ENCODE measurements at places on chromosomes 6 and 20. TPM values are rescaled to one million over a fixed set of nuclear protein-coding genes. Genes with fewer than 3 reads are reported as not detected.

HLA-DPA1 gene
- 71.7 TPM for total RNA-seq

GPR6 gene
- total RNA-seq, result not detected

GSTA1 gene
- not detected for total RNA-seq

SLC17A3 gene
- total RNA-seq, result not detected

HEY2 gene
- total RNA-seq, result 0.09 TPM

- H3K36me3 ChIP-seq, result no peaks in the 10 kb centered on the region
- no peaks in the 10 kb centered on the region for H3K27me3 ChIP-seq
- H3K27ac ChIP-seq, result no peak overlapping the region
- H3K4me3 ChIP-seq, result no peak overlapping the region
Observed at GRCh38 chr20:48398506-48399449, 429.0 kb downstream of the PREX1 start.

- H3K4me3 ChIP-seq, result no peak overlapping the region
- H3K4me1 ChIP-seq, result peaks cover 44% of the 10 kb centered on the region
- DNase-seq, result no peak
- no peaks in the 10 kb centered on the region for H3K36me3 ChIP-seq
Observed at GRCh38 chr6:170144571-170145271, 146.2 kb downstream of the DLL1 start.

DNA sequence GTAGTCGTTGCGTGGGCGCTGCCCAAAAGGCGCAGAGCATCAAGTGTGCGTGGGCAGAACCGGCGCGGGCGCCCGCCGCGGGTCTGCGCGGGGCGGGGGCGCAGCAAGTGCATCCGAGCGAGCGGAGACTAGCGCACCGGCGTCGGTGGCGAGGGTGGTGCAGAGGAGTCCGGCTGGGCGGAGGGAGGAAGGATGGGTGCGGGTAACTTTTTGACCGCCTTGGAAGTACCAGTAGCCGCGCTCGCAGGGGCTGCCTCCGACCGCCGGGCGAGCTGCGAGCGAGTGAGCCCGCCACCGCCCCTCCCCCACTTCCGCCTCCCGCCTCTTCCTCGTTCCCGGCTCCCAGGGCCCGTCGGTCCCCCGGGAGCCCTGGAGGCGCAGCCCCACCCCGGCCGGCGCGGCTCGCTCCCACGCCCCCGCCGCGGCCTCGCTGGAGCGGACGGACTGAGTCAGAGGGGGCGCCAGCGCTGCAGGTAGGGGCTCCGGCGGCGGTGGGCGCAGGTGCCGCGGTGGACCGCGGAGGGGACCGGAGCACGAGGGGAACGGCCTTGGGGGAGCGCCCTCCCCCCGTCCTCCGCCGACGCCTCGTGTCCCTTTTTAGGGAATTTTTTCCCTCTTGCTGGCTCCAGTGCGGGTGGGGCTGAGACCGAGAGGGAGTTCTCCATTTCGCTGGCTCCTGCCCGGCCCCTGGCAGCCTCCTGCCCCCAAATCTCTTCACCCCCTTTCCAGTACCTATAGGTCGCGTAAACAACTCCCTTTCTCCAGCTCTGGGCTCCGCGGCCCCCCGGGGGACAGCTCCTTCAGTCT lies 1.6 kb upstream of the DBNDD2 start:
- H3K27ac ChIP-seq, result peak overlapping the region; percentile 57
- peak overlapping the region; percentile 73 for H3K4me3 ChIP-seq
- DNase-seq, result peak; percentile 58

- no peak overlapping the region for H3K4me3 ChIP-seq
- DNase-seq, result no peak
- no peaks in the 10 kb centered on the region for H3K4me1 ChIP-seq
- no peaks in the 10 kb centered on the region for H3K27me3 ChIP-seq
- no peaks in the 10 kb centered on the region for H3K36me3 ChIP-seq
Observed at GRCh38 chr20:25544734-25545133, 40.6 kb downstream of the NINL start.

DNA sequence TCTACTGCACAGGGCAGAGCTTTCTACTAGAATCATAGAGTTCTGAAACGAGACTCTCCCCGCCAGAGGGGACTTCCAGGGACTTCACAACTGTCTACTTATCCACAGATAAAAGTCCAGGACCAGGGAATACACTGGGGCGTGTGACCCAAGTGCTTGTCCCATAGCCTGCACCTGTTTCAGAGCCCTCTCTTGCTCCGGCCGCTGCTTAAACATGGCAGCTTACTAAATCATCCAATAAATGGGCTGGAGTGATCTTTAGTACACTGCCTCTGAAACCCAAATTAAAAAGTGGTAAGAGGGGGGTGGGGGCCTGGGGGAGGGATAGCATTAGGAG lies 8.9 kb upstream of the RAB44 start:
- H3K4me1 ChIP-seq, result peaks cover 8% of the 10 kb centered on the region
- no peak for DNase-seq

- no peaks in the 10 kb centered on the region for H3K27me3 ChIP-seq
- no peaks in the 10 kb centered on the region for H3K4me1 ChIP-seq
- H3K36me3 ChIP-seq, result no peaks in the 10 kb centered on the region
- H3K27ac ChIP-seq, result no peak overlapping the region
Observed at GRCh38 chr6:124294574-124295200, 491.0 kb downstream of the NKAIN2 start.

DNA sequence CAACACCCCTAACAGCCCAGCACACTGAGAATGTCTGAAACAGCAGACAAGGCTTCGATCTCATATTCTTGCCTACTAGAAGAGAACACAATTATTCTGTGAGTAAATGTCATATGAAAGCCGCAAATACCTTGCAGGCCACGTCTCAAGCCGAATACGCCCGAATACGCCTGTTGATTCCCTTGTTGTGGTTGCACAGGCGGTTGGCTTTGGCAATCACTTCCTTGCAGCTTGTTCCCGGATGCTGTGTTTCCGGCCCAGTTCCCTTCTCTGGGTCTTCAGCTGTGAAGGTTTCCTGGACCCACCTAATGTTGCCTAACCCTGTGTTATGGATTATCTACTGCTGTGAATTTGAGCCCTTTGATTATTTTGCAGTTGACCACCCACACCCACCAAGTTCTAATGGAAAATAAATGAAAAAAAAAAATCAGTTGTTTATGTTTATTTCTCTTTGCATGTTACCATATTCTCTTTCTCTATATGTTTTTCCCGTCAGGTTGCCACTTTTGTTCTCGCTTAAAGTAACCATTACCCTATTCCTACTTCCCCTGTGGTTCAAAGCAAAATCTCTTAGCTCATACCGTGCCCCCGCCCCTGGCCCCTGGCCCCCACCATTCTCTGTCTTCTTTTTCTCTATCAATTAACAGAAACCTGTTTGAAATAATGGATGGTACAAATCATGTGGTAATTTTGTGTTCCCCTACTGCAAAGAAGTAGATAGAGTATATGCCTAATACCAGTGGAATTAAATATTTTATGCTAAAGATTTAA lies 172.4 kb downstream of the ADGB start:
- no peaks in the 10 kb centered on the region for H3K27me3 ChIP-seq
- DNase-seq, result peak; percentile 3
- peak overlapping the region; percentile 7 for H3K4me3 ChIP-seq
- H3K36me3 ChIP-seq, result no peaks in the 10 kb centered on the region
- peaks cover 19% of the 10 kb centered on the region for H3K4me1 ChIP-seq
- H3K27ac ChIP-seq, result no peak overlapping the region

- no peak for DNase-seq
- no peaks in the 10 kb centered on the region for H3K4me1 ChIP-seq
- H3K27me3 ChIP-seq, result peaks cover 3% of the 10 kb centered on the region
- no peaks in the 10 kb centered on the region for H3K36me3 ChIP-seq
- no peak overlapping the region for H3K27ac ChIP-seq
Observed at GRCh38 chr6:109979033-109979921, 1.2 kb downstream of the GPR6 start.

- no peak for DNase-seq
- H3K4me3 ChIP-seq, result no peak overlapping the region
- no peaks in the 10 kb centered on the region for H3K36me3 ChIP-seq
- H3K4me1 ChIP-seq, result no peaks in the 10 kb centered on the region
- no peak overlapping the region for H3K27ac ChIP-seq
Observed at GRCh38 chr6:128507337-128508310, 12.8 kb downstream of the PTPRK start.

All from CD8-positive, alpha-beta memory T cell (primary cell).